ENCODE measurements at places on chromosomes 7 and 10. TPM values are rescaled to one million over a fixed set of nuclear protein-coding genes. Genes with fewer than 3 reads are reported as not detected.
A peak's percentile ranks its signal among the peaks of the same experiment; 100 is the strongest.

ZNF804B gene
- not detected for total RNA-seq

SEMA3D gene
- total RNA-seq: 1.1 TPM

SORCS1 gene
- total RNA-seq: 1.7 TPM

TUBAL3 gene
- 0.11 TPM for total RNA-seq

SFMBT2 gene
- 9.4 TPM for total RNA-seq

HOXA5 gene
- 0.62 TPM for total RNA-seq

OR13A1 gene
- total RNA-seq: not detected

C10orf67 gene
- total RNA-seq: 0.54 TPM

FKBP6 gene
- not detected for total RNA-seq

TMEM176A gene
- 27.1 TPM for total RNA-seq

VSIR gene
- total RNA-seq: 116 TPM

ACSM6 gene
- total RNA-seq: not detected

CD36 gene
- 1,239 TPM for total RNA-seq

SLC18A3 gene
- not detected for total RNA-seq

GRCh38 chr10:35797187-35797586 lies 155.1 kb upstream of the FZD8 start:
- DNase-seq: no peak

DNA sequence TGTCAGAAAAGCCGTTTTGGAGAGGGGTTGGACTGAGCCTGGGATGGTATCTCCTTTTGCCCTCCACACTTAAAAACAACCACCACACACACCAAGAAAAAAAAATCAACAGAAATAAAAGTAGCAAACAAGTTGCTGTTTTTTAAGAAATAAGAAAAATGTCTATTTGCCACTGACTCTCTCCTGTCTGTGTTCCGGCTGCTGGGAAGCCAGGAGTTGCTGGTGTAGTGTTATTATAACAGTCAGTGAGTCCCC lies 163 bp downstream of the EGR2 start:
- no peak for DNase-seq

- no peak for DNase-seq
Observed at GRCh38 chr10:130159192-130159794, 23.1 kb downstream of the GLRX3 start.

DNA sequence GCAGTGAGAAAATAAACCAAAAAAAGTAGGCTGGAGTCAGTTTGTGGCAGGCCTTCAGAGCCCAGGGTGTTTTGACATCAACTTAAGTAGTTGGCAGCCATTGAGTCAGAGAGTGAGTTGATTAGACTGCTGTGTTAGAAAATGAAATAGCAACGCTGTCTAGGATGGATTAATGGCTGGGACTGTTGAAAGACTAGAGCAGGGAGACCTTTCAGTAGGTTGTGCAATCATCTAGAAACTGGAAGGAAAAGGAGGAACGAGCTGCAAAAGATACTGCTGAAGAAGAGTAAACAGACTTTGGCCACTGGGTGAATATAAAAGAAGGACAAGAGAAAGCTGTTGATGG lies 28.6 kb upstream of the TRIL start:
- no peak for DNase-seq

- no peak for DNase-seq
Observed at GRCh38 chr10:51430506-51430905, 268.9 kb downstream of the CSTF2T start.

- peak; percentile 30 for DNase-seq
Observed at GRCh38 chr10:132886211-132887099, 55.9 kb downstream of the CFAP46 start.

DNA sequence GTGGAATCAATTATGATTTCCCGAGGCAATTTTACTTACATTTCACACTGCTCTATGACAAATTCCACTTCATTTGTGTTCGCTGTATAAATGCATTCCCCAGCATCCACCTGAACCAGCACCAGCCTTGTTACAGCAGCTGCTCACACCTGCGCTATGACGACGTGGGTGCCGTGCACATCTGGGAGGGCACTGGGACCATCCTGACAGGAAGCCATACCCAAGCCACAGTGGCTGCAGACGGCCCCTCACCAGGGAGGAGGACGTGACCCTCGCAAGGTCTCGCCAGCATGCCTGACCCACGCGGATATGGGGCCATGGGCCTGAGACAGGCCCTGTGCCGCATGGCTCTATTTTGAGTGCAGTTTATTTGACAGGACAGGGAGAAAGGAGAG lies 201.3 kb downstream of the MAD1L1 start:
- peak; percentile 32 for DNase-seq

GRCh38 chr7:105838627-105839231 lies 37.7 kb downstream of the ATXN7L1 start:
- DNase-seq: peak; percentile 55

DNA sequence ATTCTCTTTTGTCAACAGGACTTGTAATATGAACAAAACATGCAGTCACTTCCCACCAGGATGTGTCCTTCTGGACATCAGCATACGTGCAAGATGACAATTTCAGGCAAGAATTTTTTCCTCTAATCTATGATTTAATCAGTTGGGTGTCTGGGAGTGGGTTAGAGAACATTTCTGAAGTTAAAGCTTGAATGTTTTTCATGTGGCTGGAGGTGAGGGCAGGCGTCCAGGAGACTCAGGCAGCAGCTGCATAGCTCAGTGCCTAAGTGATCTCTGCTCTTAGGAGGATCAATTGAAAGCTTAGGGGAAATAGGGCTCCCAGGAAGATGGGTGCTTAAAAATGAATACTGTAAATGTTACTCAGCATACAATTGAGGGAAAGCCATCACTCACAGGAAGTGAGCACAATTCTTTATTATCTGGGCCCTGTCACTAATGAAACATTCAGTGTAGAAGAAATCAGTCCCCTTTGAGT lies 457.6 kb upstream of the KLF6 start:
- DNase-seq: peak; percentile 52

DNA sequence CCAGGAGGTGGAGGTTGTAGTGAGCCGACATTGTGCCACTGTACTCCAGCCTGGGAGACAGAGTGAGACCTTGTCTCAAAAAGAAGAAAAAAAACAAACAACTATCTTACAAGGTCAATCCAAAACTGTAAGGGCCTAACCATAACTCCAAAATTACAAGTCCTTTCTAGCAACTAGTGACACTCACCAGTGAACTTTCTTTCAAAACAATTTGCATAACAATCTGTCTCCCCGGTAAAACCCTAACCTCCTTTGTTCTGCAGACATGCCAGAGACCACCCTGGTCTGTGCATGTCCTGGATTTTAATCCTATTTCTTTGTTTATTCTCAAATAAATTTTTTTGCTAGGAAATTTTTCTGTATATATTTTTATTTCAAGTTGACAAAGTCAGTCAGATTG lies 68.1 kb downstream of the EXOC6 start:
- DNase-seq: no peak

- no peak for DNase-seq
Observed at GRCh38 chr7:6274743-6275142, 2.3 kb upstream of the CYTH3 start.

DNA sequence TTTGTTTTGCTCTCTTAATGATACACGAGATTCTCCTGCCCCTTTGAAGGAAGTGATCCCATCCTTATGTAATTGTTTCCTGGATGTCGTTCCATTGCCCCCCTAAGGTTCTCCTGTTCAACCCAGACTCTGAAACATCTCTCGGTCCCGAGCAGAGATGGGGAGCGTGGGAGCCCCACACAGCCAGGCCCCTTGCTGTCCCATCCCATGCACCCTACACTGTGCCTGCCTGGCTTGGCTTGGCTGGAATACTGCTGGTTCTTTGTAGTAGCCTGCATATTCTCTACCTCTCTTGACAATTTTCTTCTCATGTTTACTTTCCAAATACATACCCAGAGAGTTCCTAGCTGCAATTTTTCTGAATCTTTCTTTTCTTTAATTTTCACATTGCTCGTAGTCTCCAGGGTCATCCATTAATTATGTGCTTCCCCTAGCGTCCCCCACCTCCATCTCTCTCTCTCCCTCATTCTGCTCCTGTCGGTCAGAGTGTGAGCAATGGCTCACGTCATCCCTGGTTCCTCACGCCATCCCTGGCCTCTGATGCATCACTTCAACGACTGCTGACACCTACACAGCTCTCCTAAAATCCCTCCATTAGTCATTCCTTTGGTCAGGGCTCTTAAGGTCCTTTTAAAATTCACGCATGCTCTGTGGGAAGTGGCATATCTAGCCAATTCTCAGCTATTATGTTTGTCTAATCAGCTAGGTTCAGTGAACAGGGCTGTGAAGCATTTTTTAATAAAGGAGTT lies 32.5 kb upstream of the GPR158 start:
- no peak for DNase-seq

GRCh38 chr7:158850545-158851102 lies 5.7 kb upstream of the DYNC2I1 start:
- no peak for DNase-seq

DNA sequence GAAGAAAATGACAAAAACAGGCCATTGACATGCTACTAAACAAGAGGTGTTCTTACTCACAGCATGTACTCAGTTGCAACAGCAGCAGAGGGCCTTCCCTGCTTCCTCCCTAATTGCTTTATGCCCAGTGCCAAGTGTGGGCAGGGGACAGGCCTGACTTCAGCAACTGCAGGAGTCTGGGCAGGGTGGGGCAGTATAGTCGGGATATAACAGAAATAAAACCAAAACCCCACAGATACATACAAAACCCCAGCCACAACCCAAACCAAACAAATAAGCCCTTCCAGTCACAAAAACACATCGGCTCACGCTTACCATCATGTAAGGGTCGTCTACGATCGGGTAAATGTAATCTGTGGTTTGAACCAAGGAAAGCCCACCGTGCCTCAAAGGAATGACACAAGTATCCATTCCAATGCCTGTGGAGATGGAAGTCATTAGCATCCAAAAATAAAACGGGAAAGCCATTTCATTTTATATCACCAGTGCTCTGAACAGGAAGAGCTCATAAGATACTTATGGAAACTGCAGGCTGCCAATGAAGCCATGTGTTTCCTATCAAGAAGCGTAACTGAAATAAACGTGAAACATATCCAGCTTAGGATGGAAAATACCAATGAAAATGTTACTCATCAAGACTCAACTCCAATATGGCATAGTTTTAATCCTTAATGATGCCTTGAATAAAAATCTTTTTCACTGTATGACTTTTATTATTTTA lies 9.5 kb downstream of the SEPHS1 start:
- no peak for DNase-seq

- peak; percentile 65 for DNase-seq
Observed at GRCh38 chr10:28939281-28940157, 262.2 kb downstream of the BAMBI start.

DNA sequence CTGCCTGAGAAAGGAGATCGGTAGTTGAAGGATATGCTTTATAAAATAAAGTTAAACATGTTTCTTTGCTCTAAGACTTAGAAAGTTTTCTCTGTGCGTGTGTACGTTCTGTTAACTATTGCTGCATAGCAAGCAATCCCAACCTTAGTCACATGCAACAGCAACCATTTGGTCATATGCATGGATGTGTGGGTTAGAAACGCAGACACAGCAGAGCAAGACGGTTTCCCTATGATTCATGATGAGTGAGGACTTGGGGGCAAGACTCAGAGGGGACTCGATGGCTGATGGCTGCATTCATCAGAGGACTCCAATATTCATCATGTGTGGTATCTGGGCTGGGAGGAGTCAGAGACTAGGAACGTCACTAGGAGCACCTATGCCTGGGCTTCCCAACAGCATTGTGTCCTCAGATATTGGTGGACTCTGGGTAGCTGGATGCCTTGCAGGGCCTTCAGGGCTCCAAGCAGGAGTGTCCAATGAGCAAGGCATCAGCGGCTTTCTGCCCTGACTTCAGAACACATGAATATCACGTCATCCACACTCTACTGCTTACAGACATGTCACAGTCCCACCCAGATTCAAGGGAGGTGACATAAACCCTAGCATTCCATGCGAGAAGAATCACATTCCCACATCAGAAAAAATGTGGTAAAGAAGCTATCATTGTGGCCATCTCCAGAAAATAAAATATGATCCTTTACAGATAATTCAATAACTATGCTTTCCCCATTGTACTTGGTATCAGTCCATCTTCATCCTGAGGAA lies 731.2 kb downstream of the TNS3 start:
- no peak for DNase-seq

DNA sequence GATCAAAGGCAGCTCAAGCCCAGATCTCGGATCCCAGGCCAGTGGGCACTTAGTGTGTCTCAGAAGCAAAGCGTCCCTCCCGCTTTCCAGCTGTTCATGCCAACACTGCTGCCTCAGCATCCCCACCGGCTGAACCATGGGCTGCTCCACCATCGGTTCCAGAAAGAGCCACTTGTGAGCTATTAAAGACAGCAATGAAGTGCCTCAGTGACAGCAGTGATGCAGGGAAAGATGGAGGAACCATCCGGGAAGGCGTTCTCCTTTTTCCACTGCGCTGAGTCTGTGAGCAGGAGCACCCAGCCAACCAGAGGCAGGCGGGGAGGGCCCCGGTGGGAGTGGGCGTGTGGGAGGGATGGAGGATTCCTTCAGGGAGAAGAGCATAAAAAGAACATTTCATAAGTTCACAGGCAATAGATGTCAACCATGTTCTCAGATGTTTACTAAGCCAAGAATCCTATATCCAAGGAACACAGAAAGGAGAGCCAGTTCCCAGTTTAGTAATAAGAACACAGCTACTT lies 96.2 kb upstream of the MKI67 start:
- DNase-seq: no peak

DNA sequence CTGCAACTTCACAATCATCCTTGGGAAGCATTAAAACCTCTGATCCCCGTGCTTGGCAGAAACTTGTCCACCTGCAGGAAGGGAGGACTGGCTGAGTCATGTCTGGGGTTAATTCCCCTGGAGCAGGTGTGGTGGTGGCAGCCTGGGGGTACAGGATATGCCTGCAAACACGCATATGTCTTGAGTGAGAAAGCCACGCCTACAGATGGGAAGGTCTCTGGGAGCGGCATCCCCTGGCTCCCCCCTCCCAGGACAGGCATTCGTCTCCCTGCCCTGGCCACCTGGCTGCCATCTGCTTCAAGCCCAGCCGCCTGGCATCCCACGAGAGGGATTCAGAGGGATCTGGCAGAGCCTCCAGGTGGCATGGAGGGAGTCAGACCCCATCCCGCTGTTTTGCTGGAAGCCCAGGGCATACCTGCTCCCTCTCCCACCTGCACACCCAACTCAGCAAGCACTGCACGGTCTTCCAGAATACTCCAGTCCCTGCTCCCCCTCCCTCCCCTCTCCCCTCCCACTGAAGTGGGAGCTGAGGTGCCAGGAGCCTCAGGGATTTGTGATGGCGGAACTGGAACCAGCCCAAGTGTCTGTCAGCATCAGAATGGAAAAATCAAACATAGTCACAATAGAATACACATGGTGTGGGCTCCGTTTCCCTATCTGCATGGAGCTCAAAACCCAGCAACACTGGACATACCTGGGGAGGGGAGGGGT lies 61.0 kb downstream of the CAMK2B start:
- DNase-seq: no peak

GRCh38 chr10:119379466-119380071 lies 162.9 kb downstream of the RGS10 start:
- DNase-seq: peak; percentile 20
